Skeletal muscle cell (primary cell): ENCODE measurements at places on chromosomes 5 and 9.
A peak's percentile ranks its signal among the peaks of the same experiment; 100 is the strongest.

DNA sequence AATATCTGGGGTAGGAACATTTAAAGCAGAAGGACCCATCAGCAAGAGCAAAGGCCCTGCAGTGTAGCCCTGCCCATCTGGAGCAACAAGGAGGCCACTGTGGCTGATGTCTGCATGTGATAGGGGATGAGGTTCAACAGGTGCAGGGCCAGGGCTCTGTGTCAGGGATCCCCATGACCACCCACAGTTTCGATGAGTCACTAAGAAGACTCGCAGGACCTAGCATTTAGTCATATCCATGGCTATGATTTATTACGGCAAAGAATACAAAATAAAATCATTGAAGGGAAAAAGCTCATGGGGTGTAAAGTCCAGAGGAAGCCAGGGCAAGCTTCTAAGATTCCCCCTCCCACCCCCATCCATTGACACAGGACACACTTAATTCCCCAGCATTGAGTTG, 188.6 kb downstream of the ADGRV1 start:
- DNase-seq = peak; percentile 26

DNA sequence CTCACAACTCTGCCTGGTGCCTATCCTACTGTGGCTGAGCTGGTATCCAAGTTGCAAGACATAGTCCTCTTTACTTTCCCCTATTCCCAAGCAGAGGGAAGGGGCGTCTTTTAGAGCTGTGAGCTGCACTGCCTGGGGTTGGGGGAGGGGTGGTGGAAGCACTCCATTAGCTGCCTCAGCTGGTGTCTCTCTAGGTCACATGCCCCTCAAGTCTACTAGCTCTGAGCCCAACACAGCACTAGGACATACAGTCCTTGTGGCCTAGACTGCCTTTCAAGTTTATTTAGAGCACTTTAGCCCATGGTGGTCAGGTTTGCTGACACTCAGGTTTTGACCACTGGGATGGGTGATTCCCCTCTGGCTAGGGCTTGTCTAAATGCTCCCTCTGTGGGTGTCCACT, 54.7 kb downstream of the SREK1 start:
- no peak for DNase-seq

- DNase-seq = no peak
These were observed 347.6 kb downstream of the GADD45G start for GRCh38 chr9:89952401-89952800.

DNA sequence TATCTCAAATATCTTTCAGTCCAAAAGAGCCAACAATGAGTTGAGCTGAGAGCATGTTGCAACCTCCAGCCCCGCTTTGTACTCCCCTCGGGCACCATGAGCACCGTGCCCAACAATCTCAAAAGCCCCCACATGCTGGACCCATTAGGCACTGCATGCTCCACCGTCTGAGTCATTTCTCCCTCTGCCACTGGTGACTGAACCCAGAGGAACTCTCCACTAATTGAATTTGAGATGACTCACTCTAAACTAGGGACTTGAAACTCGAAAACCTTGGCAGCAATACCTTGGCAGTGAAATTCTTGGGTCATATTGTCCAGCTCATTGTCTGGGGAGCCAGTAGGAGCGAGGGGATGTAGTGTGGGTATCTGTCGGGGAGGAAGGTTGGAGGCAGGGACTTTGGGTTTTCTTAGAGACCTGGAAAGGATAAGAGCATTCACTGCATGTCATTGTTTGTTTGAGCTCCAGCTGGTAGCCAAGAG, 49.9 kb upstream of the SLIT3 start:
- peak; percentile 97 for DNase-seq

GRCh38 chr5:58248221-58248620, 211.7 kb downstream of the PLK2 start:
- DNase-seq = no peak

- no peak for DNase-seq
These were observed 1869.8 kb downstream of the MAT2B start for GRCh38 chr5:165375201-165375600.

GRCh38 chr5:158538506-158539074, 561.1 kb downstream of the EBF1 start:
- no peak for DNase-seq
